ENCODE measurements at places on chromosomes 16 and 17.

DNA sequence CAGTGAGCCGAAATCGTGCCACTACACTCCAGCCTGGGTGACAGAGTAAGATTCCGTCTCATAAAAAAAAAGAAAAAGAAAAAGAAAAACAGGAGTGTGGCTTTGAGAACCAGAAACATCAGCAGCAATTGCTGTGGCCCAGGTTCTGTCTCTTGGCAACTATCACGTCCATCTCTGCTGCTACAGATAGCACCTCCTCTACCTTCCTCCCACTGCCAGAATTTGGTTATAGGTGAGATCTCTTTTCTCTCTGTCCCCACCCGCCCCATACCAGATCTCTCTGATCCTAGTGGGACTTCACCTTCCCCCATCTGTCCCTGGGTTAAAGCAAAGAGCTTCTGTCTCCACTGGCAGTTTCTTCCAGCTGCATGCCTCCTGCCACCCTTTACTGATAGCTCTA, 3.1 kb downstream of the TLCD2 start:
- no peak overlapping the region for H3K27ac ChIP-seq
- H3K27me3 ChIP-seq = no peaks in the 10 kb centered on the region
- H3K36me3 ChIP-seq = no peaks in the 10 kb centered on the region
- H3K4me1 ChIP-seq = peaks cover 2% of the 10 kb centered on the region
- H3K4me3 ChIP-seq = no peak overlapping the region
- no peak for DNase-seq

- no peaks in the 10 kb centered on the region for H3K36me3 ChIP-seq
- no peak overlapping the region for H3K27ac ChIP-seq
- peak; percentile 82 for DNase-seq
- no peak overlapping the region for H3K4me3 ChIP-seq
Measured at GRCh38 chr16:88558457-88559442, 11.5 kb upstream of the ZC3H18 start.

- DNase-seq = no peak
- no peak overlapping the region for H3K27ac ChIP-seq
- no peak overlapping the region for H3K4me3 ChIP-seq
- no peaks in the 10 kb centered on the region for H3K36me3 ChIP-seq
Measured at GRCh38 chr17:70961341-70961740, 792.0 kb downstream of the KCNJ2 start.

DNA sequence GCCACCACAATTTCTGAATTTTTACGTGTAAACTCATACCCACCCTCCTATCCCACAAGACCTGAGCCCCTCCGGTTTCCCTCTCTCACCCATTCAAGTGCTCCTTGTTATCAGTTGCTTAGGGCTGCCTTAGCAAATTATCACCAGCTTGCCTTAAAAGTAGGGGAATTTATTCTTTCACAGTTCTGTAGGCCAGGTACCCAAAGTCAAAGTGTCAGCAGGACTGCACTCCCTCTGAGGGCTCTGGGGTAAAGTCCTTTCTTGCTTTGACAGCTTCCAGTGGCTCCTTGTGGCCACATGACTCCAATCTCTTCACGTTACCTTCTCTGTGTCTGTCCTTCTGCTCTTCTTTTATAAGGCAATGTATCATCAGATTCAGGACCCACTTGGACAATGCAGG, 7.9 kb upstream of the TMEM220 start:
- H3K27me3 ChIP-seq = no peaks in the 10 kb centered on the region
- H3K27ac ChIP-seq = no peak overlapping the region
- no peak overlapping the region for H3K4me3 ChIP-seq
- no peak for DNase-seq

DNA sequence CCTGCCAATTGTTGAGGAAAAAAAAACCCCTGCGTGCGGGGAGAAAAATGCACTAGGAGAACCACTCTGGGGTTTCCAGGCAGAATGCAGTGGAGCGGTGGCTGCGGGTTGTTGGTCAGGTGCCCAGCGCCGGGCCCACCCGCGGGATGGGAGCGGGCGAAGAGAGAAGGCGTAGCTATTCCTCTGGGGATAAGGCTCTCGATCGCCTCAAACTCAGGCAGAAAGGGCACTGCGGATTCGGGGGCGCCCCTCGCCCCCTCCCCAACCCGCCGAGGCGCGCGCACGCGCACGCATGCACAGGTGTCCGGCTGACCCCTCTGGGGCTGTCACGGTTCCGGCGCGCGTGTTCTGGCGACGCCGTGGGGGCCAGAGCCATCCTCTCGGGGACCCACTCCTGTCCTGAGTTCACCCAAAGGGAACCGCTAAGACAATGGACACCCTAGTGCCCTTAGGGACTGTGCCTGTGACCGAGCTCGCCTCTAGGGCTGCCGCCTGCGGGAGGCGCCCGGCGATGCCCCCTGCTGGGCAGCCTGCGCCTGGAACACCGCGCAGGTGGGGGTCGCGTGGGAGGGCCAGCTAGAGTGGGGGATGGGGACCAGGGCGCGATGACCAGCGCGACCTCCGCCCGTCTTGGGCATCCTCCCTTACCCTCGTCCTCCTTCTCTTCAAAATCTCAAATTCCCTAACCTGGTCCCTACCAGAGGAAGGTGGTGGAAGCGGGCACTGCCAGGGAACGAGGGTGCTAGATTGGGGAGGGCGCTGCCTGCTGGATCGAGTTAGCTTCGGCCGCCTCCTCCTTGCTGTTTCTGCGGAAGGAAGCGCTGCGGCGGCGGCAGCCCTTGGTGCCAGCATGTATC, 14.4 kb upstream of the CBX8 start:
- H3K36me3 ChIP-seq = no peaks in the 10 kb centered on the region
- peaks cover 37% of the 10 kb centered on the region for H3K27me3 ChIP-seq
- H3K27ac ChIP-seq = no peak overlapping the region
- no peak overlapping the region for H3K4me3 ChIP-seq
- H3K4me1 ChIP-seq = no peaks in the 10 kb centered on the region
- no peak for DNase-seq

DNA sequence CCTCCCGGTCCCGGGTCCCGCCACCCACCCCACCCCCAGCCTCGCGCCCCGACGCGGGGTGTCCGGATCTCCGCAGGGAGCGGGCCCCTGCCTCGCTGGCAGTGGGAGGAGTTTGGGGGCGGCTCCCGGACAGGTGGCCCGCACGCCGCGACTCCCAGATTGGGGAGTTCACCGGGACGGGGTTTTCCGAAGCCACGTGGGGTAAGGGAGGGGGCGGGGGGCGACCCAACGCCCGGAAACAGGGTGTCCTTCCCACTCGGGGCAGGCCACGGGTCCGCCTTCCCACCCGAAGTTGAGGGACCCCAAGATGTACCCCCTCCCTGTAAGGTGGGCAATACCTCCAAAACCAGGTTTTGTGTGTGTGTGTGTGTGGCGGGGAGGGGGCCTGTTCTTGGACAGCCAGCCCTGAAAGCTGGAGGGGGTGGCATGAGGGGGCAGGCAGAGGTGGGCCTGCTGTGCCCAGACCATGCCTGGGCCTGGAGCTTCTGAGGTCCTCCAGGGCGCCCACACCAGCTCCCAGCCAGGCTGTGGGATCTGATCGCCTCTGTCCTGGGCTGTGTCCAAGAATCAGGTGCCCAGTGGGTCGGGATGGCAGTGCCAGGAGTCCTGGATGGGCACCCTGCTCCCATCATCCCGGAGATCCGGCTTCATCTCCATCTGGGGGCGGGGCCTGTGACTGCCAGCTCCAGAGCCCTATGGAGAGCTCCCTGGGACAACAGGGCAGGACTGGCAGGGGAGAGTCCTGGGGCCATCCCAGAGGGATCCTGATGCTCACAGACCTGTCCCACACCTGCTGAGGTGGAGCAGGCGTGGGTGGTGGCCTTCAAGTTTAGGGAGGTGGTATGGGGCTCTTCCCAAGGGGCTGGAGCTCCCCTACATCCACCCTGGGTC, 767 bp downstream of the SYNGR2 start:
- H3K4me1 ChIP-seq = peaks cover 18% of the 10 kb centered on the region
- H3K36me3 ChIP-seq = no peaks in the 10 kb centered on the region
- DNase-seq = peak; percentile 69
- no peaks in the 10 kb centered on the region for H3K27me3 ChIP-seq
- H3K27ac ChIP-seq = peak overlapping the region; percentile 91

DNA sequence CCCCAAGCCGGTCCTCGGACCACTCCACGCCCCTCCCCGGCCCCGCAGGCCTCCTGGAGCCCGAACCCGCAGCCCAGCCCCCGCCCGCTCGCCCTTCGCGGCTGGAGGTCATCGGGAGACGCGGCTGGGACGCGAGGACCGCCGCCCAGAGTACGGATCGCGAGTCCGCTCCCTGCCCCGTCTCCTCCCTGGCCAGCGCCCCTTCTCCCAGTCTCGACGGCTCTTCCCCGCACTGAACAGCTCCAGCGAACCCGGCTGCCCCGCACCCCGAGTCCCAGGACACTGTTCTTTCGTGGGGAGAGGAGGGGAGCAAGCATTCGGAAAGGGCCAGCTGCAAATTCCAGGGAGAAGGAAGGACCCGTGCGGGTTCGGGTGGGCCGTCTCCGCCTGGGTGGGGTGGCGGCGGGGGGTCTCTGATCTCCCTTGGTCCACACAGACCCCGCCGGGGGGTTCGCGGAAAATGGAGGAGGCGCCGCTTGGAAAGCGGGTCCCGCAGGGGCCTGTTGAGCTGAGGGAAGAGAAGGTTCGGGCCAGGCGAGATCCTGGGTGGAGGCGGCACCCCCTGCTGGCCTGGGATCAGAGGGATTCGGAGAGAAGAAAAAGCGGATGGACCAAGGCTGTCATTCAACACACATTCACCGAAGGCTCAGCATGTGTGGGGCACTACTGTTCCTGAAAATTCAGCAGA, 632 bp upstream of the RTN4RL1 start:
- H3K4me1 ChIP-seq = peaks cover 5% of the 10 kb centered on the region
- peak; percentile 81 for DNase-seq
- no peaks in the 10 kb centered on the region for H3K27me3 ChIP-seq
- no peaks in the 10 kb centered on the region for H3K36me3 ChIP-seq
- H3K27ac ChIP-seq = no peak overlapping the region
- peak overlapping the region; percentile 30 for H3K4me3 ChIP-seq

DNA sequence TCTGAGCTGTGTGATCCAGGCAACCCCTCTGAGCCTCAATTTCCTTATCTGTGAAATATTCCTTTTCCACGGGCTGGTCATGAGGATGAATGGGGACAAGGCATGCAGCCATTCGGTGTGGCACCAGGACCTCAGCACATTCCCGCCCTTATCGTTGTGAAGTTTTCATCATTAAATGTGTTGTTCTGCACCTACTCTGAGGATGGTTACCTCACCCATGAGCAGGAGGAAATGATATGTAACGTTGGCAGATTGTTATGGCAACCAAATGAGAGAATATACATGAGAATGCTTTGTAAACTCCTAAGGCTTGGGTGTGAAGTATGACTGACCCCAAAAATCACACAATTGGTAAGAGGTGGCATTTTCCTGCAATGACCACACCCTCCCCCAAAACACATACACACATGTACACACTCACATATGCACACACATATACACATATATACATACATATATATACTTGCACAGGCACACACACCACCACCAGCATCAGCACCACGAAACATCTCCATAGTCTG, 39.5 kb downstream of the SMARCE1 start:
- H3K27me3 ChIP-seq = no peaks in the 10 kb centered on the region
- H3K36me3 ChIP-seq = no peaks in the 10 kb centered on the region
- no peak overlapping the region for H3K4me3 ChIP-seq
- no peak for DNase-seq
- no peak overlapping the region for H3K27ac ChIP-seq

DNA sequence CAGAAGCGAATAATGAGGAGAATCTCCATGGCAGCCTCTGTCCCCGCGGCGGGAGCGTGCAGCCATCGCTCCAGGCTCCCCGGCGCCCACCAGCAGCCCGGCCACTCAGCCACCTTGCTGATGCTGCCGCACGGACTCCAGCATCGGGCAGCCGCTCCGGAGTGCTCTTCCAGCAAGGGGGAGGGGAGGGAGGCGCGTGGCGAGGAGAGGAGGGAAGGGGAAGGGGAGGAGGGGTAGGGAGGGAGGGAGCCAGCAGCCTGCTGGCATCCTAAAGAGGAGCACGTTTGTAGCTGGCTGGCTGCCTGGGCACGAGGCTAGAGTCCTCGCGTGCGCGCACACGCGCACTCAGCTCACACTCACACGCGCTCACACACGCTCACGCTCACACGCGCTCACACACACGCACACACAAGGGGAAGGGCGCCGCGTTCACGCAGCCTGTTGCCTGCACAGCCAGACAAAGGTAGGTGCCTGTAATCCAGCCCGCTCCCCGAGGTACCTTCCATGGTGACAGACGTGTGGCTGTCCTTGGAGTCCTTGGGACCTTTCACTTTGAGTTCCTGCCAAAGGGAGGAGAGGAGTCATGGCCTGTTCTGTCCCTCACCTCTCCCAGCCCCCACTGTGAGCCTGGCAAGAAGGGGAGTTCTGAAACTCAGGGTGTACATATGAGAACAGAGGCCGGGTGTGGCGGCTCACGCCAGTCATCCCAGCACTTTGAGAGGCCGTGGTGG, 82.1 kb downstream of the TIMM22 start:
- no peak overlapping the region for H3K4me3 ChIP-seq
- H3K36me3 ChIP-seq = no peaks in the 10 kb centered on the region
- no peaks in the 10 kb centered on the region for H3K27me3 ChIP-seq
- H3K27ac ChIP-seq = no peak overlapping the region

GRCh38 chr16:12166271-12166670, 189.7 kb downstream of the SNX29 start:
- H3K27me3 ChIP-seq = no peaks in the 10 kb centered on the region
- H3K4me3 ChIP-seq = no peak overlapping the region
- H3K36me3 ChIP-seq = no peaks in the 10 kb centered on the region
- no peak overlapping the region for H3K27ac ChIP-seq

DNA sequence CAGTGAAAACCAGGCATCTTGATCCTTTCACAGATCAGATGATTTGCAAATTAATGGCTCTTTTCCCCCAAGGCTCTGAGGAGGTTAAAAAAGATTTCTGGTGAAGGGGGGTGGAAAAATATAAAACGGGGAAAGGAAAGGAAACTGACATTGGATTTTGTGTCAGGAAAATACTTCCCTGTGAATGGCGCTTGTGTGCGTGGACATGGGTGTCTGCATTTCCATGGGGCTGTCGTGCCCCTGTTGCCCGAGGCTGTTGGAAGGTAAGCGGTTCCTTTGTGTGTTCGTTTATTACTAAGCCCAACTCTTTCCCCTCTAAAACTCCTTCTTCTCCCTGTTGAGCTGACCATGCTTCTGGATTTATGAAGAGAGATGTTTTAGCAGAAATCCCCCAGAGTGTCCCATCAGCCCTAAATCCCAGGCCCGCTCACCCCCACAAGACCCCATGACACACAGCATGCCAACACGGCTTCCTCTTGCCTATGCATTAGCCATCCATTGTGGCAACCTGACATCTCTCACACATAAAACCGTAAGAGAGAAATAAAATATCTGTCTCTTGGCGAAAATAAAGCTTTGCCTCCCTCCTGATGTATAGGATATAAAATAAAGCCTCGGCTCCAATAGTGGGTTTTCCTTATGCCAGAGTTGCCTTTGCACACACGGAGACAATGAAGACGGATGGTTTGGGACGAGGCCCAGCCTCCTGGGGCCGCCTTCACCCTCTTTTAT, 7.3 kb upstream of the LHX1 start:
- DNase-seq = no peak
- no peak overlapping the region for H3K27ac ChIP-seq
- no peak overlapping the region for H3K4me3 ChIP-seq

GRCh38 chr16:16868727-16869126, 489.8 kb downstream of the NPIPA7 start:
- H3K4me3 ChIP-seq = no peak overlapping the region
- H3K36me3 ChIP-seq = no peaks in the 10 kb centered on the region
- H3K27me3 ChIP-seq = no peaks in the 10 kb centered on the region
- H3K4me1 ChIP-seq = no peaks in the 10 kb centered on the region

Measured in ovary (tissue), 10 donors.